ENCODE measurements at places on chromosomes 2 and 18. TPM values are rescaled to one million over a fixed set of nuclear protein-coding genes. Genes with fewer than 3 reads are reported as not detected.

GRCh38 chr2:241003830-241004564 lies 5.6 kb downstream of the SNED1 start:
- no peak for DNase-seq

GRCh38 chr2:68564426-68564825 lies 79.0 kb upstream of the PROKR1 start:
- DNase-seq = no peak

Gene BMP10
- total RNA-seq = not detected

Gene SCYGR4
- not detected for total RNA-seq

Gene UCN
- 1.8 TPM for total RNA-seq

DNA sequence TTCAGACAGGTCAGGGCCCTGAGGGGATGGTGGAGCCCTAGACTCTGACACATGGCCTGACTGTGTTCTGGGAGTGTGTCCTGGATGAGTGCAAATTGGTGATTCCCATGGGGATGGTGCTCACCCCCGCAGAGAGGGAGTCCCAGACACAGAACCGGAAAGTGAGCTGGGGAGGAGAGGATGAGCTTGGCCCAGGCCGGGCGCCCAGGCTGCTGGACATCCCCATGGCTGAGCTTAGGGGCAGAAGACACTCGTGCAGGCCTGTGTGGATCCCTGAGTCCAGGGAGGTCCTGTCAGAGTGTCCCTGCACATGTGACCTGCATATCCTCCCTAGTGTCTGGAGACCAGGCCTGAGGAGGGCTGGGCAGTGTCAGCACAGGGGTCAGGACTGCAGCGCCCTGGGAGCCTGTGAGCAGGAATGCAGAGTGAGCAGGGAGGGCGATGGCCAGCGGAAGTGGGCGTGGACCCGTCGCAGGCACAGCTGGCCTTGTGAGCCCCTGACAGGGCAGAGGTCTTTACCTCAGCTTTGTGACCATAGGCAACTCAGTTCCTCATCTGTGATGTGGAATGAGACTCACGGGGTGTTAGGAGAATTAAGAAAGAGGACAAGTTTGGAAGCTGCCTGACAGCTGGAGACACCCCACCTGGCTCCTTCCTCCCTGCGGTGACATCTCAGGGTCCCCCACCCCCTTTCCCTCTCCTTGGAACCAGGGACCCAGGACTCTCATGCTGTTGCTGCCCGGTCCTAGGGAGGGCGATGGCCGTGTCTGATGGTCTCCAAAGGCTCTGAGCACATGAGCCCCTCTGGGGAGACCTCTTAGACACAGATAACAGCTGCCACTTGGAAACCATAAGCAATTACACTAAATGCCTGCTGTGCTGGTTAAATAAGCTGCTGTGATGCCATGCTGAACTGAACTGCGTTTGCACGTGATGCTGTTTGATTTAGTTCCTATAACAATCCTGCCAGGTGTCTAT lies 62.6 kb upstream of the HS6ST1 start:
- no peak for DNase-seq

GRCh38 chr2:43727634-43728014 lies 46.2 kb upstream of the DYNC2LI1 start:
- DNase-seq = no peak

- DNase-seq = no peak
Measured at GRCh38 chr2:142952793-142953494, 75.5 kb downstream of the KYNU start.

- DNase-seq = no peak
Measured at GRCh38 chr2:207770602-207771404, 1.1 kb upstream of the FZD5 start.

DNA sequence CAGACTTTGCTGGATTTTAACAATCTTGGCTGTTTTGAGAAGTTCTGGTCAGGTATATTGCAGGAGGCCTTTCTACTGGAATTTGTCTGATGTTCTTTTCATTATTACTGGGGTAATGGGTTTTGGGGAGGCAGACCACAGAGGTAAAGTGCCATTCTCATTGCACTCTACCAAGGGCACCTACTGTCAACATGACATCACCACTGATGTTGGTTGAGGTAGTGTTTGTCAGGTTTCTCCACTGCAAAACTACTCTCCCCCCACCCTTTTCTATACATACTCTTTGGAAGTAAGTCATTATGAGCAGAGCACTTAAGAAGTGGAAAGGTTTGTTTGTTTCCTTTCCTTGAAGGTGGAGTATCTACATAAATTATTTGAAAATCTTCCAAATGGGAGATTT lies 27.0 kb downstream of the PRKD3 start:
- no peak for DNase-seq

DNA sequence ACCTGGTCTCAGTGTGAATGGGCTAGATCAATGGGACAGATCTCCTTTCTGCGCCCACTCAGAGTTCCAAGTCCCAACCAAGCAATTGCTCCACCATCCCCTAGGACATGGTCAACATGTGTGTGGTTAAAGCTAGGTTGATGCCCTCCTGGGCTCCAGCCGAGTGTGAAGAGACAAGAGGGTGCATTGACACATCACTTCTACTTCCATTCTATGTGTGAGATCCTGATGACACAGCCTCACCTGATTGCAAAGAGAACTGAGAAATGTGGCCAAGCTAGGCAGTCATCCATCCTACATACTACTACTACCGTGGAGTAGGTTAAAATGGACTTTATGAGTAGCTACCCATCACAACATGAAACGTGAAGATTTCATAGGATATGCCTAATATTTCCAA lies 106.8 kb downstream of the NCKAP5 start:
- no peak for DNase-seq

- DNase-seq = no peak
Measured at GRCh38 chr2:176562359-176563078, 293.3 kb downstream of the MTX2 start.

Gene ATP9B
- total RNA-seq = 72.9 TPM

- peak; percentile 46 for DNase-seq
Measured at GRCh38 chr2:1591978-1592907, 152.1 kb downstream of the PXDN start.

DNA sequence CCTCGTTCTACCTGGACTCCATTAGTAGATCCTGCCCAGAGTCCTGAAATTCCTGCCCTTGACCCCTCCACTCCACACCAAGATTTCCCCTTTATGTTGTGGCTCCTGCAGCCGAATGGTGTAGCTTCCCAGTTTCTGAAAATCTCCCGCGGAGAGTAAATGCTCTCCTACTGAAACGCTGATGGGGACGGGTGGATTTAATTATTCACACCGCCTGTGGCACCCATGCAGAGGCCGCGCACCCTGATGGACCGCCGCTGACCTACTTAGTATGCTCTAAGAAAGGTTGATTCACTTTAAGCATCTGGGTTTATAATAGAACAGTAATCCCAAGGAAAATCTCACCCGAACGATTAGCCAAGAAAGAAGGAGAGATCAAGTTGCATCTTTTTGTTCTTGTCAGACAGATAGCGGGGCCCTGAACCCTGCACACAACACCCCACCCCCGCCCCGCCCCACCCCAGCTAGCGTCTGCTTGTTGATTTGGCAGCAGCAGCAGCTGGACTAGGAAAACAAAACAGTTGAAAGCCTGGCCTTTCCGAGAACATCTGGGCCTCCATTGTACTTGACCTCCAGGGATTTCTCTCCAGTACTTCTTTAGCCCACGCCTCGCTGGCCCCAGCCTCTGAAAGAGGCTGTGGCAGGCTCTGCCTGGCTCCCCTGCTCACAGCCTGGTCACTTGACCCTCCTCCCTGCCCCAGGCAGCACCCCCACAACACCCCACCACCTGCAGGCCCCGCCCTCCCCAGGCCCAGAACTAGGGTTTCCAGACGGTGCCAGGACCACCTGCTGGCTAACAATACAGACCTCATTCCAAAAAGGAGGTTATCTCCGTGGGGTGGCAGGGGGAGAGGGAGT lies 53.6 kb downstream of the DPYSL5 start:
- DNase-seq = no peak
